NCI-H187 treated with DMSO at 0.1 percent for 48 hours (cell line): ENCODE measurements at places on chromosomes 12 and 14.

- DNase-seq: no peak
These were observed 11.6 kb downstream of the FBXW8 start for GRCh38 chr12:116922194-116922897.

DNA sequence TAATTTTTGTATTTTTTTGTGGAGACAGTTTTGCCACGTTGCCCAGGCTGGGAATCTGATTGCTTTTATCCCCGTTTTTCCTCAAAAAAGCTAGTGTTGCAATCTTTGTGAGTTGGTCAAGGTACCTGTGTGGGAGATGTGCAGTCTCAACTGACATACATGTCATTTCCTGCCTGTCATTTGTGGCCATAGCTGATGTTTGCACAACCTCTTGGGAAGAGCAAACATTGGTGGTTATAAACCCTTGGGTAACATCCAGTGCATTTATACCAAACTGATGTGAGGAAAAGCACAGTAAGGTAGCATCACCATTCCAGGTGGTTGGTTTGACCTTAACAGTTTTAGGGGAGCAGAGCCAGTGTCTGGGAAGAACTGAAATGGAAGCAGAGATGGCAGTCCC is 54.7 kb downstream of the ATG14 start:
- no peak for DNase-seq

GRCh38 chr12:49428793-49429192 is 61.5 kb downstream of the SPATS2 start:
- no peak for DNase-seq

- DNase-seq: no peak
These were observed 48.4 kb downstream of the ZNF641 start for GRCh38 chr12:48302161-48302911.

DNA sequence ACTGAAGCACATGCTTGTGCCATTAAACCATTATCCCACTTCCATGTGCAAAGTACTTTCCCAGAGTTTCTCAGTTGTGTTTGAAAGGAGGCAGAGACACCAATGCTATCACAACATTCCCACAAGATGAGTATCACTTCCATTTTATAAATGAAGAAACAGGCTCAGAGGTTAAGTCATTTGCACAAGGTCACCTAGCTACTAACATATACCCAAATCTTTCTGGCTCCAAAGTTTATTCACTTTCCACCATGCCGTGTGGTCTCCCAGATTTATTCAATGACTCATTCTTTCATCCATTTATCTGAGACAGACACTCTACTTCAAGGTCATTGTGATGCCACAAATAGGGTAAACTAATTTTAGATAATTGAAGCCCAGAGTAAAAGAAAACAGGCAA is 9.4 kb downstream of the ART4 start:
- DNase-seq: no peak

- no peak for DNase-seq
These were observed 7.6 kb upstream of the CCDC184 start for GRCh38 chr12:48175613-48176416.

GRCh38 chr12:91059211-91059610 is 1.4 kb upstream of the KERA start:
- no peak for DNase-seq

DNA sequence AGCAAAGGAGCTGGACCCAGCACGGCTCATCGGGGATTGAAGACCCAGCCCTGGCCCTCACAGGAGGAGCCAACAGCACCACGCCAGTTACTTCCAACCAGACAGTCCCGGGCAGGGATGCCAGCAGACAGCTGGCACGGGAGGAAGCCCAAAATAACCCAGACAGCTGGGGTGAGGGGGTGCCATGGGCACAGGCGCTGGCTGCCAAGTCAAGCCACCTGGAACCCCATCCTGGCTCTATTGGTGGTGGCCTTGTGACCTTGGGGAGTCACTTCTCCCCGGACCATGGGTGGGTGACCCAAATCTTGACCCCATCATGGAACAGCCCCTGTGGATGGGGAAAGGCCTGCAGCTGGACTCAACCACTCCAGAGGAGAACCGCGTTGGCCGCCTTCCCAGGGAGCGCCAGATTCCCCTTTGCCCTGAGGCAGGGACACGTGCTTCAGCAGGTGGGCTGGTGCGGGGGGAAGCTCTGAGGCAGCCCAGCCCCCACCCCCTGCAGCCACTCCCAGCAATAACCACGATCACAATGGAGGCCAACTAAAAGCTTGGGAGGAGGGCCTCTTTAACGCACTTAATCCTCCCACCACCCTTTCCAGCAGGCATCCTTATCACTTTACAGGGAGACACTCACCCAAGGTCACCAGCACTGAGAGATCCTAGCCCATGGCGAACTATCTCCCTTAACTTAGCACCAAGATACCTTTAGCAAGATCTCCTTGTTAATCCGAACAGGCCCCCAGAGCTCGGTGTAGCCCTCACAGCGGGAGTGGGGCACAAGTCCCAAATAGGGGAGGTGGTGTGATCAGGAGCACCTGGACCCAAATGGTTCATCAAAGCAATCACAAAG is 4.7 kb upstream of the RHOF start:
- peak; percentile 77 for DNase-seq

GRCh38 chr12:53097207-53097563 is 282 bp upstream of the IGFBP6 start:
- DNase-seq: no peak

DNA sequence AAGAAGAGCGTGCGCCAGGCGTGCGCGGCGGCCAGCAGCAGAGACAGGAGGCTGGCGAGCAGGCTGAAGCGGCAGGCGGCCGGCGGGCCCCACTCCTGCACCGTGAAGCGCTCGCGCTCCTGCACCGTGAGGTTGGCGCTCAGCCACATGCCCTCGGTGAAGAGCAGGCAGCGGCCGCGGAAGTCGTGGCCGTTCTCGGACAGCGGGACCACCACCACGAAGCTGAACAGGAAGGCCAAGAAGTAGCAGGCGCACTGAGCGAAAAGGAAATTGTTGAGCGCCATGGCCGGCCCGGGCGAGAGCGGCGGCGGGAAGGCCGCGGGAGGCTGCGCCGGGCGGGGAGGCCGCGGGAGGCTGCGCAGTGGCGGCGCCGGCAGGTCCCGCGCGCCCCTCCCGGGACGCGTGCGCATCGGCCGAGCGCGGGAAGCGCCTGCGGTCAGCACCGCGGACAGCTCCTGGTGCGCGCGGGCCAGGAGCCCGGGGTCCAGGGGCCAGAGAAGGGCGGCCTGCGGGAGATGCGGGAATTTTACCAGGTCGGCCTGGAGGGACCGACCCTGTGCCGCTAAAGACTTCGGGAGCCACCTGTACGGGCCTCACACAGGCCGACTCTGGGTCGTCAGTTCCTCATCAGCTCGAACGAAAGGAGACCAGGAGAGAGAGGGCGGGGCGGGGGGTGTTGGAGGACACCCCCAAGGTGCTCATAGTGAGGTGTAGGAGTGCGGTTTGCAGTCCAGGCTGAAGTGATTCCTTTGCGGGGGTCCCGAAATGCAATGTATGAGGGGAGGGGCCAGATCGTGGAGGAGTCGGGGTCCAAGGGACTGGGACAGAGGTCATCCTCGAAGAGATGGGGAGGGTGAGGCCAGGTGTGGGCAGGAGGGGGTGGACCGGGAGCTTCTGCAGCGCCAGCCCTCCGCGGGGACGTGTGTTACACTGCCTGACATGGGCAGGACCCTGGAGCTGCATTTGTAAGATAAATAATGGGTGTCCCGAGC is at the start of gene TMEM179:
TMEM179 (minus strand) TSS at position 315 of the 992 bp plus-strand sequence; CDS start at position 284, 31 bp downstream.
- DNase-seq: no peak

GRCh38 chr14:99484106-99484505 is 2.9 kb downstream of the CCNK start:
- DNase-seq: no peak

DNA sequence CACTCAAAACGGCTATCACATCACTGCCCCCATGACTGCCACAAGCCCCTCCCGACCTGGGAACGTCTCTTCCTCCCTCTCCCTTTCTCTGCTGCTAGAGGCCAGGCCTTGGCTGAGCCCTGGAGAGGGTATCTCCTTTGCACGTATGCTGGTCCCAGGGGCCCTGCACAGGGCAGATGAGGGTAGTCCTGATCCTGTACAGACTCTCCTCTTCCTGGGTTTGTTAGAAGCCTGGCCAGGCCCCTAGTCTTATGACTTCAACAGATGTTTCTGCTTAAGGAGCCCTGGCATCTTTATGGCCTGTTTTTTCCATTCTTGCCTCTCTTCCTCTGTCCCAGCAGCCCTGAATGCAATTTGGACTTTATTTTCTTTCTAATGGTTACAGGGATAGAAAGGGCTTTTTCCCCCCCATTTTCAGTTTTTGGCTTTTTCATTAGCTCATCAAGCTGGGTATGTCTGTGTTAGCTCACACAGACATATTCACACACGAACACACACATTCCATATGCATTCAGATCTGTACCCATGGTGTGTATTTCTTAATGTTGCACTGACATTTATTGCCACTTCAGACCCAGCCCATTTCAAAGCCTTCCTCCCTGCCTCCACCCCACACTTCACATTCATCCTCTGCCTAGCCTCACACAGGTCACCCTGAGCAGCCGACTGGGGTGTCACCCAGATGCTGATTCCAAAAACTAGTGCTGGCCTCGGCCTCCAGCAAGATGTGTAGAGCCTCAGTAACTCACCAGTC is 203.2 kb downstream of the ZFP36L1 start:
- DNase-seq: no peak

DNA sequence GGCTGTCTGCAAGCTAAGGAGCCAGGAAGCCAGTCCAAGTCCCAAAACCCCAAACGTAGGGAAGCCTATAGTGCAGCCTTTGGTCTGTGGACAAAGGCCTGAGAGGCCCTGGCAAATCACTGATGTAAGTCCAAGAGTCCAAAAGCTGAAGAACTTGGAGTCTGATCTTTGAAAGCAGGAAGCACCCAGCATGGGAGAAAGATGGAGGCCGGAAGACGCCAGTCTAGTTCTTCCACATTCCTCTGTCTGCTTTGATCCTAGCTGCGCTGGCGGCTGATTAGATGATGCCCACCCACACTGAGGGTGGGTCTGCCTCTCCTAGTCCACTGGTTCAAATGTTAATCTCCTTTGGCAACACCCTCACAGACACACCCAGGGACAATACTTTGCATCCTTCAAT is 58.5 kb downstream of the CAPS2 start:
- DNase-seq: no peak

DNA sequence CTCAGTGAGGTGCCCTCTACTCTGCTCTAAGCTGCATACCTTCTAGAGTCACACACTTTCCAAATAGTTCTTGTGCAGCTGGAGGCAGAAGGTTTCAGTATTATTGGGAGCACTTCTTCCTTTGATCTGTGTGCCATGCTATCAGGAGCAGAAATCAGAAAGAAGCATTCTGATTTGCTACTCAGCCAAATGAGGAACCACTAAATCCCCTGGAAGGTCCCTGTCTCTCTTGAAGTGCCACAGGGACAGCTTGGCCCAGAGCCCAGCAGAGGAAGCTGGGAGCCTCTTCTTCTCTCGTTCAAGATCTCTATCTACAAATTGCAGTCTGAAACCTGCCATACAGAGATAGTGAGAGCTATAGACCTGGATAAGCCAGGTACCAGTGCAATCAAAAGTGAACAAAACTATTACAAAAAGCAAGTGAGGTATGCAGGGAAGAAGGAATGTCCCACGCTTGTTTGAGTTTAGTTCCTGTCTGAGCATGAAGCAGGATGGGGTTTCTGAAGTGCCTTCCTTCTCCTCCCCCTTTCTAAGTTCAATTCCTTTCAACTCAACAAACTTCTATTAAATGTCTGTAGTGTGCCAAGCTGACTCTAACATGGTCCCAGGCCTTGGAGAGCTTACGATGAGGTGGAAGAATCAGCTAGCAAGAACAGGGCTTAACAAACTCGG is 100.9 kb upstream of the PARP11 start:
- no peak for DNase-seq
